ENCODE measurements at places on chromosomes 5 and 9. TPM values are rescaled to one million over a fixed set of nuclear protein-coding genes. Genes with fewer than 3 reads are reported as not detected.
A peak's percentile ranks its signal among the peaks of the same experiment; 100 is the strongest.

The UGT3A2 gene
- polyA plus RNA-seq, result 20.1 TPM

The SLC45A2 gene
- polyA plus RNA-seq, result 1.0 TPM

The ENTPD2 gene
- polyA plus RNA-seq, result 4.7 TPM

The TPPP gene
- polyA plus RNA-seq, result 7.3 TPM

The ROPN1L gene
- 0.95 TPM for polyA plus RNA-seq

The HEMGN gene
- polyA plus RNA-seq, result 1.5 TPM

The INSL4 gene
- not detected for polyA plus RNA-seq

The ANKRD20A1 gene
- 6.1 TPM for polyA plus RNA-seq

The APBA1 gene
- 17.9 TPM for polyA plus RNA-seq

The CD14 gene
- 5.6 TPM for polyA plus RNA-seq

The ABLIM3 gene
- 1.1 TPM for polyA plus RNA-seq

- no peak for DNase-seq
These were observed 53.3 kb upstream of the PSD2 start for GRCh38 chr5:139742173-139742903.

DNA sequence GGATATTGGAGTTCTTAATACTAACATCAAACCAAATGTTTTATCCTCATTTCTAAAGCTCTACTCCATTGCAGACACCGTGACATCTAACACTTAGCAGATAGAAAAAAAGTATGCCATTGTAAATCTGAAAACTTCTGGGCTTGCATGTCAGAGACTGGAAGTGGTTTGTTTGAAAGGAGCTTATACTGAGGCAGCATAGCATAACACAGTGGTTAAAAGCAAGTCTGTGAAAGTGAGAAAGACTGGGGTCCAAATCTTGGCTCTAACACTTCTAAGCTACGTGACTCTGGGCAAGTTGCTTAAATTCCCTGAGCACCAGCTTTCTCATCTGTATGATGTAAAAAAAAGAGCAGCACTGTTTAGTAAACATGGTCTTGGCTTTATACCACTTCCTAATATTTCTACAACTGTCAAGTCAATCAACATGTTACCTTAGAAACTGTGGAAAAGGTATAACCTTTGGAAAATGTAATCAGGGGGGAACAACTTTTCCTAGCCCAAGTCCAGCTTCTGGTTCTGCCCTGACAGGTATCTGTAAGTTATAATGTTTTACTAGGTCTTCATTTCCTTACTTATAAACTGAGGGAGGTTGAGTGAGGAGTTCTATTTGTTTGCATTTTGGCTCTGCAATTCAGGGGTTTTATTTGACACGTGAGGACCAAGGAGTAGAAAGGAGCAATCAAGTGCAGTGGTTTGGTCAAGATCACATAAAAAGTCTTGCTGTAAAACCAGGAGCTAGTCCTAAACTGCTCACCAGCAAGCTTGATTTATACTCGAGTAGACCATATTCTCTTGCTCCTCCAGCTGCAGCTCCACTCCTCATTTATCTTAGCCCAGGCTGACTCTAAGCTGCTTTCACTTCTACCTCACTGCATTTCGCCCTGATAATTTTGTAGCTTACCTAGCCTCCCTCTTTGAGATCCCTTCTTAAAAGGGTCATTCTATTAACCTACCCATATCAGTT lies 541.0 kb downstream of the RAB3C start:
- peak; percentile 51 for DNase-seq

GRCh38 chr5:57325678-57326397 lies 152.0 kb downstream of the GPBP1 start:
- DNase-seq, result peak; percentile 50

- no peak for DNase-seq
These were observed 136.1 kb upstream of the DMAC1 start for GRCh38 chr9:7935681-7936080.

DNA sequence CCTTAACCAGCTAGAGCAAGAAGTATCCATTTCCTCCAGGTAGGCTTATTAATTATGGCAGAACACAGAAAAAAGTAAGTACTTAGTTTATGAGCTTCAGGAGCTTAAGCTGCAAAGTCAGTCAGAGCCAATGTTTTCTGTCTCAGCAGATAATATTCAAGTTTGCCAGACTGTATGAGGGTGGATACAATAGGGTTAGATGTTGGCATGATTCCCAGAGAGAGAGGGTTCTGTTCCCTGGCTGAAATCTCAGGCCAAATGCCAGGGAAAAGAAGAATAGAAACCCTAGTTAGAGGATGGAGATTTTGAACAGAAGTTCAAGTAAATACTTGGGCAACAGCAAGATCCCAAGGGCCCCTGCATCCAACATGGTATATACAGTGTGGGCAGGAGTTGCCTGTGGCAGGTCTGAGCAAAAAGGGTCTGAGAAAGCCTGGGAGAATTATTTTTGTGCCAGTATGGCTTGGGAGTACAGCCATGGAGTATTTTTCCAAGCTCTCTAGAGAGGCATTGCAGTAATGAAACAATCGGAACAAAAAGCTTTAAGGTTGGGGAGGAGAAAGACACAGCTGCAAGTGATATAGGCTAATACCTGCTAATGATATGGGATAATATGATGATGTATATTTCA lies 31.0 kb upstream of the ISOC1 start:
- DNase-seq, result no peak

- DNase-seq, result no peak
These were observed 216.8 kb downstream of the DCP2 start for GRCh38 chr5:113193311-113193978.

- no peak for DNase-seq
These were observed 104.8 kb upstream of the ERCC6L2 start for GRCh38 chr9:95770653-95771131.

GRCh38 chr9:36154331-36154952 lies 14.7 kb upstream of the CCIN start:
- DNase-seq, result peak; percentile 81

DNA sequence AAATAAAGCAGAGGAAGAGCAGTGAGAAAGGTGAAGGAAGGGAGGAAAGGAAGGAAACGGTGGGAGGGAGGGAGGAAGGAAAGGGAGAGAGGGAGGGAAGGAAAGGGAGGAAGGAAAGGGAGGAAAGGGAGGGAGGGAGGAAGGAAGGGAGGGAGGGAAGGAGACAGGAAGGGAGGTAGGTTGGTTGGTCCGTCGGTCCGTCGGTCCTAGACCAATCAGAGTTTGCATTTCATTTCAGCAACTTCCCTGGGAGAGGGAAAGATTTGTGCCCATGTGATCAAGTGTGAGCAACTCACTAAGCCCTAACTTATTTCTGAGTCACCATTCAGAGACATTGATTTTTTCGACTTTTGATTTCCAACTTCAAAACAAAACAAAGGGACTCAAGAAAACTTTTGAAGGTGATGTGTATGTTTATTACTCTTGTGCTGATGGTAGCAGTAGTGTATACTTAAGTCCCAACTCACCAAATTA lies 18.8 kb downstream of the NANS start:
- no peak for DNase-seq

GRCh38 chr5:89728134-89728533 lies 681.4 kb downstream of the CETN3 start:
- DNase-seq, result no peak

DNA sequence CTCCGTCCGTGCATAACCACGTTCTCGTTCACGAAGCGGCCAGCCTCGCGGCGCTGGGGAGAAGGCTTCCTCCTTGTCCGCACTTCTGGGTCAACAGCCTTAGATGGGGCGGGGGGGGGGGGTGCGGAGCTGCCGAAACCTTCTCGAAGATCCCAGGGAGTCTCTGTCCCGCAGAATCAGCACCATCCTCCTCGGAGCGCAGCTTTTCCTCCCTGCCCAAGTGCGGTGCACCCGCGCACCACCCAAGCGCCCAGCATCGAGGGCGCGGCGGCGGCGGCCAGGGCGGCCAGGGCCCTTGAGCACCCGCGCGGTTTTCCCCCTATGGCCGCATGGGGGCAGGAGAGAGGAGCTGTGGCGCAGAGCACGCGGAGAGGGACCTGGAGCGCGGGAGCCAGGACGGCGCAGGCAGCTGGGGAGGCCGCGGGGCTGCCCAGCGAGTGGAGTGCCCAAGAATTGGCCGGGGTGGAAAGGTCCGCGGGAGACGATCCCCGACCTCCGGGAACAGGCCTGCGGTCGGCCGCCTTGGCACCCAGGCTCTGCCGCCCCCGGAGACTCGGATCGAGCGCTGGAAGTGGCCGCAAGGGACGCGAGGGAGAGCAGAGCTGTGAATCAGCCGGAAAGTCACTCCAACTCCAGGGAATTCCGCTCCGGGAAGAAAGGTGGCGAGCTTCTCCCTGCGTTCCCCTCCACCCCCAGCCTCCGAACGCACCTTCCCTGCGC lies 43.1 kb downstream of the TMEM174 start:
- peak; percentile 89 for DNase-seq

GRCh38 chr5:64417390-64417789 lies 88.4 kb upstream of the RGS7BP start:
- no peak for DNase-seq

DNA sequence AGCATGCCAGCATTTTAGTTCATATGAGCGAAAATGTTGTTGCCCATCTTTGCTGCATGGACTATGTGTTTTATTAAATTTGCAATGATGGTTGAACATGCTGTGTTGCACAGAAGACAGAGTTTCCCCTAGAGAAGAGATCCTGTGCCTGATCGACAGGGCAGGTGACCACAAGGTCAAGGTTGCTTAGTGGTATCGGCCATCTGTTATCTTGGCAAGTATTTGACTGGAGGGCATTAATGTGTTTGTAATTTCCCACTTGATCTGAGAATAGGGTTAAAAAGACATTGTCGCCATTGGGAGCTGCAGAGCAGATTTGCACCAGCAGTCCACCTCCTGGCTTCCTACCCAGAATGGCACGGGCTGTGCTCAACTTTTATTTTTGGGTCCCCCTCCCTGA lies 1523.6 kb upstream of the WWC1 start:
- DNase-seq, result no peak

DNA sequence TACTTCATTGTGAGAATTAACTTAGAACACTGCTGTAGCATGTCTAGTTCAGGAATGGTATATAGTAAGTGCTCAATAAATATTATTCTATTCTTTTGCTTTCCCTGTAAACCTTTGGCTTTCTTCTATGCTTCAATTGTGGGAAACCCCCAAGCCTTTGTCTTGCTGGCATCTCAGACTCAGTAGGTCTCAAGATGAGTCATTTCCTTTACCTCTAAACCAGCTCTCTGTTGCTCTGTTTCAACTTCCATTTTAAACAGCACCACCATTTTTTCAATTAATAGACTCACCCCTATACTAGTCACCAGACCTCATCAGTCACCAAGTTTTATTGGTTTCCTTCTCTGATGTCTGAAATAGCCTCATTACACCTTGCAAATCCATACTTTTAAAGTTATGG lies 43.5 kb downstream of the DMAC1 start:
- DNase-seq, result no peak

GRCh38 chr5:35926389-35927051 lies 11.9 kb downstream of the CAPSL start:
- DNase-seq, result peak; percentile 68

All from left kidney (tissue), 8 donors.